ENCODE measurements at places on chromosomes 7 and 10. TPM values are rescaled to one million over a fixed set of nuclear protein-coding genes. Genes with fewer than 3 reads are reported as not detected.

Gene DDC
- not detected for total RNA-seq

Gene MKX
- 185 TPM for total RNA-seq

Gene IFIT2
- total RNA-seq: 3.5 TPM

Gene KDM7A
- total RNA-seq: 0.47 TPM

Gene TAS2R41
- total RNA-seq: not detected

Gene LRRC61
- total RNA-seq: 0.67 TPM

Gene CYP3A4
- not detected for total RNA-seq

Gene FAM221A
- 16.6 TPM for total RNA-seq

Gene C10orf53
- total RNA-seq: not detected

Gene EGR2
- 0.09 TPM for total RNA-seq

Gene OR2AE1
- not detected for total RNA-seq

Gene SFTPA1
- not detected for total RNA-seq

Gene BHLHA15
- not detected for total RNA-seq

Gene H2BK1
- not detected for total RNA-seq

Gene TRPV5
- total RNA-seq: not detected

Gene GPR15LG
- not detected for total RNA-seq

Gene ZNF467
- not detected for total RNA-seq

Gene GPR146
- total RNA-seq: 1.6 TPM

Gene APBB1IP
- total RNA-seq: not detected

Gene GIMAP5
- total RNA-seq: not detected

Gene GPER1
- 7.3 TPM for total RNA-seq

Gene ATOH7
- not detected for total RNA-seq

Gene GIMAP6
- not detected for total RNA-seq

Gene GNAT3
- not detected for total RNA-seq

Gene CCDC146
- total RNA-seq: 1.2 TPM

Gene IDI2
- total RNA-seq: not detected

Gene PRSS37
- total RNA-seq: not detected

Gene CDCA7L
- total RNA-seq: 97.8 TPM

Gene SPAM1
- total RNA-seq: not detected

Gene SLC26A5
- total RNA-seq: not detected

Gene LIPJ
- not detected for total RNA-seq

Gene OPALIN
- not detected for total RNA-seq

Gene MSS51
- 0.60 TPM for total RNA-seq

Gene ASB10
- not detected for total RNA-seq

Gene TCERG1L
- total RNA-seq: not detected

Gene C7orf57
- 0.62 TPM for total RNA-seq

Gene TRIM56
- 9.4 TPM for total RNA-seq

Gene CDK14
- total RNA-seq: 19.6 TPM

Gene CFAP46
- 1.4 TPM for total RNA-seq

Data from A172 (cell line).